ENCODE measurements at places on chromosomes 13 and 19. TPM values are rescaled to one million over a fixed set of nuclear protein-coding genes. Genes with fewer than 3 reads are reported as not detected.

GRCh38 chr13:46665633-46666482 lies 112.9 kb downstream of the LRCH1 start:
- no peak for DNase-seq

ZNF69 gene
- 12.0 TPM for total RNA-seq

DNA sequence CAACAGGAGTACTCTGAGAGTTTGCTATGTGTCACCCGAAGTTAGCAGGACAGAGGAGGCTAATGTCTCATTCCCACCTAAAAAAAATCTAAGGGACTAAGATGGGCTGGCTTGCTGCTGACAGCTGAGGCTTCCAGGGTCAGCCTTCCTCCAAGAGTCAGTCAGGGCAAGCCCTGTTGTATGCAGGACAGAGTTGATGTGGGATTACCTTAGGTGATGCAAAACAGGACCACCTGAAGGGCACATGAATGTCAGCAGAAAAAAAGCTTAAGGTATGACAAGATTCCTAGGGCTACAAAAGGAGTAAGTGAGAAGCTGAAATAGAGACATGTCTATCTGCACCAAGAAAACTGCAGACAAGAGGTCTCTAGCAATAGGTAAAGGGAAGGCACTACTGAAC lies 151.5 kb downstream of the NHLRC3 start:
- no peak for DNase-seq

- DNase-seq: no peak
Measured at GRCh38 chr19:39135701-39136100, 10.1 kb downstream of the PAK4 start.

- peak; percentile 90 for DNase-seq
Measured at GRCh38 chr13:106143392-106143791, 392.1 kb downstream of the EFNB2 start.

GPR12 gene
- total RNA-seq: not detected

- DNase-seq: no peak
Measured at GRCh38 chr13:109760951-109761350, 25.4 kb downstream of the IRS2 start.

DNA sequence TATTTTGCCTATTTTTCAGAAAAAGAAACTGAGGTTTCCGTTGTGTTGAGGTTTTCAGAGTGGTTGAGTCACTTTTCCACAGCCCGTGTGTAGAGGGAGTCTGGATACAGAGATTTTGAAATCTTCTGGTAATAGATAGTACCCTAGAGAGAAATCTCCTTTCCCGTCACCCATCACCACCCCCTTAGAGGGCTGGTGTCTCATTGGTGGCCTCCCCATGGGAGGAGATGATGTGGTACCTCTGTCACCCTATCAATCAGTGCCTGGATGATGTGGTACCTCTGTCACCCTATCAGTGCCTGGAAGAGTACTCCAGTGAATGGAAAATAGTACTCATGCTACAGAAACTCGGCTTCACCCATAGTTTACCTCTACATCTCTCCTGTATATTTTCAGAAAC lies 42.2 kb upstream of the SERP2 start:
- DNase-seq: no peak

RASGRP4 gene
- not detected for total RNA-seq

CASP14 gene
- not detected for total RNA-seq

All from IMR-90 (cell line).